DMS 273 treated with DMSO at 0.1 percent for 48 hours (cell line): ENCODE measurements at places on chromosomes 2 and 18.

- DNase-seq: no peak
Measured at GRCh38 chr2:230865766-230866755, 1.3 kb downstream of the ITM2C start.

- DNase-seq: no peak
Measured at GRCh38 chr2:150548527-150548926, 61.1 kb upstream of the RND3 start.

- no peak for DNase-seq
Measured at GRCh38 chr2:65227020-65227455, 593 bp upstream of the ACTR2 start.

- peak; percentile 34 for DNase-seq
Measured at GRCh38 chr2:43312755-43313641, 86.6 kb upstream of the ZFP36L2 start.

DNA sequence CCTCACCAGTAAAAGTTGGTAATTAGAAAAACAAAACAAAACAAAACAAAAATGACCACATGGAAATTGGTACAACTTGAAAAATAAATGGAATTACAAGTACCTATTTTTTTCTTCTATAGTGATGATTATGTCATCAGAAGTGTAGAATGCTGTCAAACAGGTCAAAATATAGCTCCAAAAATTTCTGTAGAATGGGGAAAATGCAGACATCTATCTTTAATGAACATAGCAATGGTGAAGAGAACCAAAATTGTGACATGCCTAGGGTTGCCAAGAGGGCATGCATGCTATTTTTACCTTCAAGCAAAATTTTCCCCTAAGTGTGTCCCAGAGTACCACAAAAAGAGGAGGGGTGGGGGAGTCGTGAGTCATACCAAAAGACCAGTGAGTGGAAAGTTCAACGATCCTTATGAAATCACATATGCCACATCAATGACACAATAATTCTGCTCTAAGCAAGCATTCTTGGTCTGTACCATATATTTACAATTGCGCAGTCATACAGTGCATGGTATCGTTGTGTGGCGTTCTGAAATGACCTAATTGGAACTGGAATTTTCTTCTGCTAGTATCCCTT is 1436.4 kb downstream of the SUCLG1 start:
- no peak for DNase-seq

DNA sequence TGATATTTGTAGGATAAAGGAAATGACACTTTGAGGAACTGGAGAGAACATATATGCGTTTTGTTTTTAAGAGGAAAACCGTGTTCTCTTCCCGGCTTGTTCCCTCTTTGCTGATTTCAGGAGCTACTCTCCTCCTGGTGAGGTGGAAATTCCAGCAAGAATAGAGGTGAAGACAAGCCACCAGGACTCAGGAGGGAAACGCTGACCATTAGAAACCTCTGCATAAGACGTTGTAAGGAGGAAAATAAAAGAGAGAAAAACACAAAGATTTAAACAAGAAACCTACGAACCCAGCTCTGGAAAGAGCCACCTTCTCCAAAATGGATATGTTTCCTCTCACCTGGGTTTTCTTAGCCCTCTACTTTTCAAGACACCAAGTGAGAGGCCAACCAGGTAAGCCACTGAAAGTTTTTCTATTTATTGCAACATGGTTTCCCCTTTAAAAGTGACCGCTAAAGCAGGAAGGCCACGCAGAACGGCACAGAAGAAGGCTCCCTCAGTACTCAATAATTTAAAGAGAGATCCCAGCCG is 735 bp downstream of the NRP2 start:
- no peak for DNase-seq

GRCh38 chr2:96815326-96816126 is 542 bp upstream of the CNNM3 start:
- no peak for DNase-seq

DNA sequence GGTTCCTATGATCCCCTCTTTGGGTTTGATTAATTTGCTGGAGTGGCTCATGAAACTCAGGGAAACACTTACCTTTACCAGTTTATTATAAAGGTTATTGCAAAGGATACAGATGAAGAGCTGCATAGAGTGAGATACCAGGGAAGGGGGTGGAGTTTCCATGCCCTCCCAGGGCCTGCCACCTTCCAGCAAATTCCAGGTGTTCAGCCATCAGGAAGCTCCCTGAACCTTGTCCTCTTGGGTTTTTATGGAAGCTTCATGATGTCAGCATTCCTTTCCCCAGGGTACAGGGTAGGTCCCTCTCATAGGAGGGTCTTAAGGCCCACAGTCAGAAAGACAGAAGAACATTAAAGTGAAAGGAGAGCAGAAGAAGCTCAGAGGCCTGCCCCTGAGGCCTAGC is 123.9 kb upstream of the DCC start:
- no peak for DNase-seq

DNA sequence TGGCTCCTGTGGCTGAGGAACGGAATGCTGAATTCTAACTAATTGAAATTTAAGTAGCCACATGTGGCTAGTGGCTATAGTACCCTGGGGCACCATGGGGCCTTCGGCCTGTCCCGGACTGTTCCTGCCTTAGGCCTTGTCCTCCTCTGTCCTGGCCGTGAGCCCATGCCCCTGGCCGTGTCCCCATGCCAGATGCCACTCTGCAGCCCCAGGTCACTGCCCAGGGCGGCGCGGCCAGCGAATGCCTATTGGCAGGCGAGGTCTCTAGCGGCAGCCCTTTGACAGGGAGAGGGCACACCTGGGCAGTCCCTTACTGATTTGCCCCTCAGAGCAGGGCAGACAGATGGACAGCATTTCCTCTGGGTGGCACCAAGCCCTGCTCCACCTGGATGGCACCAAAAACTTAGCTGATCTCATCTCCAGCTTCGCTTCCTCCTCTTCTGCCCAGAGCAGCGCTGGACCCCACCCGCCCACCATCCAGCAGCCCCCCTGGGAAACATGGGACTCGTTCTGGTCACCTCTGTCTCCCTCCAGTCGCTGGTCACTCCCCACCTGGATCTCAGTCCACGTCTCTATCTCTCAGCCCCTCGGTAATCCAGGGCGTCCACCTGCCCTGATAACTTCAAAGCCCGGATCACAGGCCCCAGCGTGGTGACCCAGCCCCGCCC is 1.1 kb upstream of the DGKD start:
- DNase-seq: no peak

- peak; percentile 62 for DNase-seq
Measured at GRCh38 chr2:231672617-231673347, 35.5 kb upstream of the PTMA start.

DNA sequence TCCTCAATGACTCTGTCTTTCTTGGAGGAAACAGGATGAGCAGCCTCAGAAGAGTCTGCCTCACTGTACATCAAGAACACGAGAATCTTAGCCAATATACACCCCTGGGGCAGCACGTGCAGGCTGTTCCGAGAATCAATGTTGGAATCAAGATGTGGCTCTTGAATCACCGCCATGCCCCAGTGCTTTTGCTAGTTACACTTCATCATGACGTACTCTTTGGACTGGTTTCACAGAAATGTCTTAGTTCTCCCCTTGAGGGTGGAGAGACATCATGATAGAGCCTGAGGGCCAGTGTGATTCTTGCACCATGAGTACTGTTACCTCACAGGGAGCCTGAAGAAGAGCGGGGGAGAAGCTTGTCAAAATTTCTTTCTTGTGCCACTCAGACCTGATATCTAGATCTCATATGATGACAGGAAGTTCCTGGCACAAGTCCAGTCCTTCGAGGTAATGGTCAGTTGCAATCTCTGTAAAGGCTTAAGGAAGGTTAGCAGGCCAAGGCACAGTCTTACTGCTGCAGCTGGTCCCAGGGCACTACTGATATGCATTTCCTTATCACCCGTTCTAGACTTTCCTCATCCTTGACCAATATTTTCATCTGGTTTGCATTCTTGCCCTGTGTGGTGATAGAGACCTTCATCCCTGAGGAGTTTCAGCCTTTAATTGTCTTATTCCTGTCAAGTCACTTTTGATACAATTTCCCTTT is 28.2 kb upstream of the STAT4 start:
- DNase-seq: no peak

- DNase-seq: peak; percentile 14
Measured at GRCh38 chr2:84865181-84865783, 15.6 kb downstream of the TRABD2A start.
